Activated CD4-positive, alpha-beta T cell treated with anti-CD3 and anti-CD28 coated beads, Interleukin-2, amount 10 ng/mL, durations not matched to agents 7 days and 5 days (primary cell): ENCODE measurements at places on chromosomes 7 and 10. TPM values are rescaled to one million over a fixed set of nuclear protein-coding genes. Genes with fewer than 3 reads are reported as not detected.

The HOXA7 gene
- not detected for total RNA-seq

The LBX1 gene
- total RNA-seq: not detected

The ADIRF gene
- not detected for total RNA-seq

The GHRHR gene
- total RNA-seq: not detected

The MOGAT3 gene
- total RNA-seq: not detected

The WEE2 gene
- not detected for total RNA-seq

The PCLO gene
- total RNA-seq: not detected

The JAKMIP3 gene
- total RNA-seq: 0.12 TPM

The COMMD3 gene
- 58.9 TPM for total RNA-seq

The STAM gene
- total RNA-seq: 23.8 TPM

The NEBL gene
- not detected for total RNA-seq

The NXPH1 gene
- total RNA-seq: not detected

The LIPK gene
- total RNA-seq: not detected

The MNX1 gene
- not detected for total RNA-seq

The GPNMB gene
- not detected for total RNA-seq

The HTR5A gene
- total RNA-seq: not detected

The CCL24 gene
- total RNA-seq: not detected
